Stimulated activated CD8-positive, alpha-beta memory T cell treated with anti-CD3 and anti-CD28 coated beads, Interleukin-4, amount 100 ng/mL, for 1 hour (primary cell): ENCODE measurements at places on chromosomes 2 and 18.

DNA sequence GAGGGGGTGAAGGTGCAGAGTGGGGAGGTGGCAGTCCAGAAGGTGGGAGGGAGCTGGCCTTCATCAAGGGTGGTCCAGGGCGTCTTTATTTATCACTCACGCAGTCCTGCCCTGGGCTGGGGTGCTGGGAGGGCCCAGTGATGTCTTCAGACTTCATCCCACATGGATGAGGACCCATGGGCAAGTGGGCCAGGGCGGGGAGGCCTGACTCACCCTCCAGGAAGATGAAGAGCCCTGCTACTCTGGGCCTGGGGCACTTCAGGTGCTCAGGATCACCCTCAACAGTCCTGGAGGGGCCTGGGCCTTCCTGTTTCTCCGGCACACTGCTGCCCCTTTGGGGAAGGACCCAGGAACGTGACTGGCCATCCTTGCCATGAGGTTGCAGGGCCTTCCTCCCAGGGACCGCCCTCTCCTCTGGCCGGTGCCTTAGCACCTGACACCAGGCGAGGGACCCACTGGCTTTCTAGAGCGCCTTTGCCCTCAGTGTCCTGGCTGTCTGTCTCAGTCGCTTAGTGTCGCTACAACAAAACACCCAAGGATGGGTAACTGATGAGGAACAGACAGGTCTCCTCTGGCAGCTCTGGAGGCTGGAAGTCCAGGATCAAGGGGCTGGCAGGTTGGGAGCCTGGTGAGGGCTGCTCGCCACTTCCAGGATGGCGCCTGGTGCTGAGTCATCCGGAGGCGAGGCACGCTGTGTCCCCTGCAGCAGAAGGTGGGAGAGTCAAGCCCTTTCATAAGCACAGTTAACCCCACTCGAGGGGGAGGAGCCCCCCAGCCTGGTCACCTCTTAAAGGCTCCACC, 57.8 kb upstream of the HS6ST1 start:
- DNase-seq, result no peak

- no peak for DNase-seq
Observed at GRCh38 chr2:28322051-28322450, 70.6 kb upstream of the FOSL2 start.

- no peak for DNase-seq
Observed at GRCh38 chr2:172864182-172864581, 128.5 kb downstream of the RAPGEF4 start.

GRCh38 chr18:46070232-46070631, 1.8 kb downstream of the PSTPIP2 start:
- DNase-seq, result no peak

- DNase-seq, result no peak
Observed at GRCh38 chr2:212195626-212196025, 343.0 kb downstream of the ERBB4 start.

- DNase-seq, result no peak
Observed at GRCh38 chr18:63119647-63120046, 199.9 kb downstream of the BCL2 start.

DNA sequence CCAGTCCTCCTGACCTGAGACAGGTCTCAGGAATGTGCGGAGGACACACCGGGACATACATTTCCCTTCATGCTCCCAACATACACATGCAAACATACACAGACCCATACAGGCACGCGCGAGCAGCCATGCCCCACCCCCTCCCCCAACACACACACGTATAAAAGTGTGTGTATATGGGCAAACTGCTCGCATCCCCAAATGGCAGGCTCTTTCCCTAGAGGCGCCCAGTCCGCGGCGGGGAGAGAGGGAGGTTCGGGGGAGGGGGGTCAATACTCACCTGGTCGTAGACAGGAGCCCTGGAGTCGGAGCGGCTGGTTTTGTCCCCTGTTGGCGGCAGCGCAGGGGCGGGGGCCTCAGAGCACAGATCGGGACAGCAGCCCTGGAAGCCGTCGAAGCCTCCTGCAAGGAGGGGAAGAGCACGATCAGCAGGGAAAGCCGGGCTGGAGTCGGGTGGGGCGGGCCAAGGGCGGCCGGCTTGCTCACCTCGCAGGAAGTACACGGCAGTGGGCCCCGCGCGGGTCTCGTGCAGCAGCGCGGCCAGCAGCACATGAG, 682 bp downstream of the DUSP2 start:
- DNase-seq, result no peak

- no peak for DNase-seq
Observed at GRCh38 chr2:200172944-200173581, 133.4 kb upstream of the SPATS2L start.

DNA sequence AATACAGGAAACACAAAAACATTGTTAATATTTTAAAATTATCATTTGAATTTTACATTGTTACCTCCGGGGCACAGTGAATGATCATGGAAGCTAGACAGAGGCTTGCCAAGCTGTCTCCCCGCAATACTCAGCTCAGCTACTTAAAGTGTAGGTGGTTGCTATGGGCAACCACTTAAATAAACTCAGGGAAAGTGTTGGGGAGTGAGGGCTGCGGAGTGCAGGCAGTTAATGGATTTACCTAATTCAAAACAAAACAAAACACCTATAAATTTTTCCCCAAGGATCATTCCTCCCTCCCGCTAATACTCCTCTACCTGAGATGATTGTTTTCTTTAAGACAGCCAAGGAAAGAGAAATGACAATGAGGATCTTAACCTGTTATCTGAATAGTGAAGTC, 349.5 kb downstream of the TGIF1 start:
- DNase-seq, result no peak
